ENCODE measurements at places on chromosomes 3 and 15.

- no peak for DNase-seq
Observed at GRCh38 chr3:13235897-13236296, 162.7 kb upstream of the IQSEC1 start.

GRCh38 chr3:111333642-111334041 lies 208.4 kb upstream of the CD96 start:
- DNase-seq, result no peak

DNA sequence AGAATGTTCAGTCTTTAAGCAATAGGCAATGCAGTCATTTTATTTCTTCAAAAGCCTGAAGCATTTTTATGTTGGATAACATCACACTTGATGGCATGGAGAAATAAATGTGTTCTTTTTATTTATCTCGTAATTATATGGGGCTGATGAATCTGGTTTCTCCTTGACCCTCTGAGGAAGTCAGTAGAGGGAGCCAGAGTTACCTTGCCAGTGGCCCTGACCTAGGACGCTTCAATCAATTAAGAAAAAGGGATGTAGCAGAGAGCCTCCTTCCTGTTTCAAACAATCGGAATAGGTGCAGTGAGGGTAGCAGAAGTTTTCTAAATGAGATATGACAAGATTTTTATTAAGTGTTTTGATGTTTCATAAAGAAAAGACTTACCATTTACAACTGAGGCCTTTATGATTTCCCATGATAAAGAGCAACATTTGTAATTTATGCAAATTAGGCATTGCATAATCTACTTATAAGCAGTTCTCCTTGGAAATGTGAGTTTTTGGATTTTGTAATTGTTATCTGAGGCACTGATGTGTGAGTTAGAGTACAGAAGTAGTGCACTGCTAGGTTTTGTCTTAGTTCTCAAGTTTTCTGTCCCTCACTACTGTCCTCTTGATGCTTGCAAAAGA lies 129.1 kb downstream of the RAP2B start:
- DNase-seq, result no peak

GRCh38 chr3:195210266-195210973 lies 60.5 kb downstream of the XXYLT1 start:
- DNase-seq, result no peak

DNA sequence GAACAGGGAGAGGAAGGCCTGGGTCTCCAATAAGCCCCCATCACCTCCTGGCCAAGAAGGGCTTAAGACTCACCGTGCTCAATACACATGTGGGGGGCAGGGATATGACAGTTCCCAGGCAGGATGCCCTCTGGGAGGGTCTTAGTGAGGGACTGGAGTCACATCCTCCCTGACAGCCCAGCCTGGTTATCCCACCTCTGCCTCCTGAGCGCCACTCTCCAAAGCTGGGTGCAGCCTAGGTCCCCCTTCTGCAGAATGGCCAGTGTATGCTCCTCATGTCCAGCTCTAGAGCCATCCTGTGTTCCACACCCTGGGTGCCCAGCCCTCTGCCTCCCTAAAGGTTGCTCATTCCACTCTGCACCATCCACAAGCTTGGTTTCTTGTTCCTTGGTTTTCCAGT lies 1.2 kb upstream of the SHISA5 start:
- no peak for DNase-seq

DNA sequence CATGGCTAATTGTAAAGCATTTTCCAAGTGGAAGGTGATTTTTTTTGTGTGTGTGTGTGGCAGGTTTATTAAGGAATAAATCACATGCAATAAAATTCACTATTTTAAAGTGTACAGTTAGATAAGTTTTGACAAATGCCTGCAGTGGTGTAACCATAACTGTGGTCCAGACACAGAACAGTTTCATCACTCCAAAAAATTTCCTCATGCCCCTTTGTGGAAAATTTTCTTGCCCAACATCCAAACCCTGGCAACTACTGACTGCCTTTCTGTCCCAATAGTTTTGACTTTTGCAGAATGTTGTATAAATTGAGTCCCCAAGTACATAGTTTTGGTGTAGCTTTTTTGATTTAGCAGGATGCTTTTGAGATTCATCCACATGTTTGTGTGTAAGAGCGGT lies 135.1 kb upstream of the KLHL25 start:
- no peak for DNase-seq

DNA sequence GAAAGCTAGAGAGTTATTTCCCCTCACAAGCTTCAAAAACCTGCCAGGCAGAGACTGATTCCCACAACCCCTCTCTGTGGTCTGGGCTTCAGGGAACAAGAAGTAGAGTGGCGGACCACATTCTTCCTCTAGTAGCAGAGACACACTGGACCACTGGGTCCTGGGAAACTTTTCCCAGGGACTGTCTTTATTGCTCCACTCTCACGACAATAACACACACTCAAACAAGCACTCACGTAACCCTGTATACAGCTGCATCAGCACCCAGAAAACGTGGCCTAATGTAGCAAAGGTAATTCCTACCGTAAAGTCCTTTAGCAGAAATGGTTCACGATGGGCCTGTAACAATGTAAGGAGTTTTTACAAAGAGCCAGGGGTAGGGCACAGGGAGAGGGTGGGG lies 27.6 kb downstream of the CPOX start:
- DNase-seq, result no peak

- no peak for DNase-seq
Observed at GRCh38 chr3:9916346-9916733, 558 bp upstream of the IL17RC start.

GRCh38 chr15:66720206-66721010 lies 18.4 kb downstream of the SMAD6 start:
- no peak for DNase-seq

DNA sequence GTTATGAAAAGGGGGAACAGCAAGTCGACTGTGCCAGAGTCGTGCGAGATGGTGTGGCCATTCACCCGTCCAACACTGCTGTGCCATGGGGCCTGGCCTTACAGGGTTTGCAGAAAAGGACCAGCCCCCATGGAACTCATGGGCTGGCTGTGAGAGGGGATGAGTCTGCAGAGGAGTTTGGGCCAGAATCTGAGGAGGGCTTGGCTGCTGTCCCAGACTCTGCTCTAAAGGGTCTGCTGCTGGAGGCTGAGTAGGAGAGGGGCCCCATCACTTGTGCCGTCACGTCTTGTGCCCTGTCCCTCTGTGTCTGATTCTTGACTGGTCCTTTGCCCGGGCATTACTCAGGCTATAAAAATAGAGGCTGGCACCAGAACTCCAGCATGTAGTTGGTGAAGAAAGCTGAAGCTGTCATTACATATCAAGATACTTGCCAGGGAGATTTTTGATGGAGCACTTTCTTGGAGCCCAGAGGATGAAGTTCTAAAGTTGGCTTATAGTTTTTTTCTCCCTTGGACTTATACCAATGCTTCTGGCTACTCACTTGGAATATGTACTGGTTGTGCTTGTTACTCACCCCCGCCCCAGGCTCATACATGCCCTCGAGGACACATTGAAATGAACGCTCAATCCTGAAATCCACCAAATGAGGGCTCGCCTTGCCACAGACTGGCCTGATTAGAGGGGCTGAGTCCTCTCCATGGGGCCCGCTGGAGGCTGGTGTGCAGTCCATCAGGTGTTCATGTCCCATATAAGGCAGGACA lies 10.2 kb downstream of the PXYLP1 start:
- no peak for DNase-seq

- no peak for DNase-seq
Observed at GRCh38 chr15:90947577-90948357, 6.9 kb upstream of the RCCD1 start.

DNA sequence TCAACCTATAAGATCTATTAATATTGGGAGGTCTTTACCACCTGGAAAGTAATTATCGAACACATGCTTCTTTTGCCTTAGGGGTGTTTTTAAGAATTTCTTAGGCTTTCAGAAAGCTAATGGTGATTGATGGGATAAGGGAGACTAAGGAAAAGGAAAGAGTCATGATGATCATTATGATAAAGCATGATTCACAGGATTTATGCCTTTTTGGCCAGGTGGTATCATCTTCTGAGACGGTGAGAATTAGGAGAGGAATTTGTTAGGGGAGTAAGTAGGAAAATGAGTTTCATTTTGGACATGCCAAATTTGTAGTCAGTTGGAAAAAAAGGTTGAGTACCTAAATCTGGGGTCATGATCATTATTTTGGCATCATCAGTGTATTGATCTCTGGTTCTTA lies 8.9 kb downstream of the ARMC8 start:
- DNase-seq, result no peak

GRCh38 chr3:14564741-14565140 lies 24.6 kb upstream of the GRIP2 start:
- DNase-seq, result no peak

- no peak for DNase-seq
Observed at GRCh38 chr15:63439536-63440264, 58.1 kb upstream of the CA12 start.

DNA sequence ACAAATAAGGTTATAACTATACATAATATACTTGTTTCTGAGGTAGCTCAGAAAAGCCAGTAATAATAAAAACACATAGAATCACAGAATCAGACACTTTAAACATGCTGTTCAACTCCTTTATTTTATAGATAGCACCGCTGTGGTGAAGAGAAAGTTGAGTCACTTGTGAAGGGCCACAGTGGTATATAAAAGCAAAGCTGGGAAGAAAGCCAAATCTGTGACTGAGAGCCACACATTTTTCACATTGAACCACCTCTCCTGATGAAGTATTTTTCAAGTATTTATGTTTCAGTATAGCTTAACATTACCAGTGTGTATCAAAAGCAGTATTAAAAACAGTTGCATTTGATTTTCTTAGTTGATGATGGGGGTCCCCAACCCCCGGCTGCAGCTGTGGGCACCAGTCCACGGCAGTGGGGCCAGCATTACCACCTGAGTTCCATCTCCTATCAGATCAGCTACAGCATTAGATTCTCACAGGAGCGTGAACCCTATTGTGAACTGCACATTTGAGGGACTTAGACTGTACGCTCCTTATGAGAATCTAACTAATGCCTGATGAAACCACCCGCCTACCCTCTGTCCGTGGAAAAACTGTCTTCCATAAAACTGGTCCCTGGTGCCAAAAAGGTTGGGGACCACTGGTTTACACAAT lies 46.2 kb downstream of the TBL1XR1 start:
- DNase-seq, result peak; percentile 29

DNA sequence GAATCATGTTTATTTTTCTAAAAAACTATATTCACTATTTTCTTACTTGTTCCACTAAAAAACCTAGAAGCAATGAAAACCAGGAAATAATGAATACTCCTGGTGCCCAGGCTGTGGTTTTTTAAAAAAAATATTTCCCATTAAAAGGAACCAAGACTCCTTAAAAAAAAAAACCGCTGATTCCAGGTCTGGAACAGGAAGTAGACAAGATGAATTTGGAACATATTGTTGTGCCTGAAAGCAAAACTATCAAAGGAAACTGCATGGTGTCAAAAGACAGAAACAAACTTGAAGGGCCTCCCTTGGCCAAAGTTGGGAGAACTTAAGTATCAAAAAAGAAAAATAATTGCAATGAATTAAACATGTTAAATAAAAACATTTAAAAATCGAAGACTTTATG lies 245.3 kb upstream of the P2RY1 start:
- DNase-seq, result no peak

DNA sequence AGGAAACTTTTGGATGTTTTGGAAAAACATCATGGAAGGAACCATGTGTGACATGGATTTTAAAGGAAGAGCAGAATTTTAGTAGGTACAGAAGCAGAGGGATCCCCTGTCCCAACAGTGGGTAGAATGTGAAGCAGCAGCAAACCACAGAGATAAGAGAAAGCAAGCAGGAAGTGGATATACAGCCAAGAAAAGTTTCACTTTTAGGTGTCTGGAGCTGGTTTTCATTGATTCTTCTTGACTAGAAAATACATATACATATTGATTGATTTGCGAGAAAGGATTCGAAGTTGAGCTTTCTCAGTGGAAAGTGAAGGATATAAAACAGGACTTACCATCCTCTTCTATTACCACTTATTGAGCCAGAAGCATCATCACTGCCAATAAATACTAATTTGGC lies 133.5 kb downstream of the KCNMB2 start:
- DNase-seq, result no peak

DNA sequence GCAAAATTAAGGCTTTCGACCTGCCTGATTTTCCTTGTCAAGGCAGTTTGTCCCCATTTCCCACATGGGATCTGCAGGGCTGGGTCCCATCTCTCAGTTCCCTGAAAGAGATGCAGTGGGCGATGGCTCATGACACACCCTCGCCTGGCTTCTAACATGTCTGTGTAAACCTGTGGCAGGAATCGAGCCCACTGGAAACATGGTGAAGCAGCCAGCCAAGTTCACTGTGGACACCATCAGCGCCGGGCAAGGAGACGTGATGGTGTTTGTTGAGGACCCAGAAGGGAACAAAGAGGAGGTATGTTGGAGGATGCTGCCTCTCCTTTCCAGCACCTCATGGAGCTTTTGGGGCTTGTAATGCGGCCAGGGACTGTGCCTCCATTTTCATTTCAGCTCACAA lies 86.4 kb downstream of the FLNB start:
- DNase-seq, result no peak

GRCh38 chr3:47536221-47536891 lies 22.8 kb upstream of the ELP6 start:
- no peak for DNase-seq

GRCh38 chr15:25946241-25946805 lies 83.2 kb upstream of the ATP10A start:
- no peak for DNase-seq

DNA sequence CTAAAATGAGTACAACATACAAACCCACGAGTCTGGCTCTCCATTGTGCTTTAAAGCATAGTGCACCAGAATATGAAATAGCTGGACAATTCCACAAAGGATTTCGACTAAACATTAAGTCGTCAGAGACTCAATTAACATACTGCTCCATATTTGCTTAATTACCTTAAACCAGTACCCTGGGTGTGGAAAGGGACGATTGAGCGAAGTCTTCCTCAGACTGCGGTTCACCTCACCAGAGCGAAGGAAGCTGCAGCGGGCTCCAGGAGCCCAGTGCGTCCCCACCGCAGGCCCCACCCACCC lies 218 bp upstream of the TRPC1 start:
- DNase-seq, result no peak

GRCh38 chr3:152304160-152304559 lies 35.4 kb downstream of the MBNL1 start:
- no peak for DNase-seq

DNA sequence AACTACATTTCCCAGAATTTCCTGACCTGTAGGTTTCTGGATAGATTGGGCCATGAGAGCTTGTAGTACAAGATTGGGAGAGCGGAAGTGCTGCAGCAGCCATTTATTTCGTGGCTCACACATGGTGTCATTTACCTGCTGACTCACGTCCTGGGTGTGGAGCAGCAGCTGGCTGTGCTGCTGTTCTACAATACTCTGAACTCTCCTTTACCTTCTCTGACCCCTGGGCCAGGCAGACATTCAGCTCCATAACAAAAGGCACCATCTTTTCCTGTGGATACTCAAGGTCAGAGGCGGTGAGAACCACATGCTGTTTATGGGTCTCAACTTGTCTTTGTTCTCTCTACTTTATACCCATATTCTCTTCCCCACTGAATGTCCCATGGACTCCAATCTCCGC lies 490.2 kb downstream of the IGSF11 start:
- no peak for DNase-seq
